Keratinocyte (primary cell): ENCODE measurements at places on chromosomes 11 and 22. TPM values are rescaled to one million over a fixed set of nuclear protein-coding genes. Genes with fewer than 3 reads are reported as not detected.
A peak's percentile ranks its signal among the peaks of the same experiment; 100 is the strongest.

The CATSPERZ gene
- polyA plus RNA-seq: 0.17 to 0.29 TPM (median 0.19 TPM) in 3 replicates

GRCh38 chr11:13052130-13052571, 43.0 kb downstream of the RASSF10 start:
- peaks cover 50% of the 10 kb centered on the region for H3K4me1 ChIP-seq
- H3K27me3 ChIP-seq: no peaks in the 10 kb centered on the region
- DNase-seq: no peak
- no peaks in the 10 kb centered on the region for H3K36me3 ChIP-seq
- H3K27ac ChIP-seq: no peak overlapping the region
- H3K4me3 ChIP-seq: no peak overlapping the region

DNA sequence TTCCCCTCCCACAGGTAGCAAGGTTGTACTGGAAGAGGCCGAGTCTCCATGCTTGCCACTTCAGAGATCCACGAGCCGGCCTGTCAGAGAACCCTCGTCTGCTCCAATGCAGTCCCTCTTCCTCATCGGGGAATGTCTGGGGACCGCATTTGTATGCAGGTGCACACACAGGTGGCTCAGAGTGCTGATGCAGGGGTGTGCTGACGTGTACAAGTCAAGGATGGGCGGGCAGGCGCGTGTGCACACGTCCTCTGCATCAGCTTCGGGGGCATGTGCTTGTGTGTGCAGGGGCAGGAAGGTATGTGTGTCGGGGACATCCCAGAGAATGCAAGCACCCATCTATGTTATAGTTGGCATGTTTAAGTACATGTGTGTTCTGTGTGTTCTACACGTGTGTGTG, 49.4 kb downstream of the ELFN2 start:
- peaks cover 45% of the 10 kb centered on the region for H3K27me3 ChIP-seq
- H3K27ac ChIP-seq: no peak overlapping the region
- H3K4me3 ChIP-seq: no peak overlapping the region
- peak; percentile 15 for DNase-seq

- no peak overlapping the region for H3K4me3 ChIP-seq
- no peak for DNase-seq
- H3K27me3 ChIP-seq: peaks cover 9% of the 10 kb centered on the region
- no peaks in the 10 kb centered on the region for H3K4me1 ChIP-seq
- no peak overlapping the region for H3K27ac ChIP-seq
These were observed 61.8 kb downstream of the SLC22A12 start for GRCh38 chr11:64652586-64653387.

DNA sequence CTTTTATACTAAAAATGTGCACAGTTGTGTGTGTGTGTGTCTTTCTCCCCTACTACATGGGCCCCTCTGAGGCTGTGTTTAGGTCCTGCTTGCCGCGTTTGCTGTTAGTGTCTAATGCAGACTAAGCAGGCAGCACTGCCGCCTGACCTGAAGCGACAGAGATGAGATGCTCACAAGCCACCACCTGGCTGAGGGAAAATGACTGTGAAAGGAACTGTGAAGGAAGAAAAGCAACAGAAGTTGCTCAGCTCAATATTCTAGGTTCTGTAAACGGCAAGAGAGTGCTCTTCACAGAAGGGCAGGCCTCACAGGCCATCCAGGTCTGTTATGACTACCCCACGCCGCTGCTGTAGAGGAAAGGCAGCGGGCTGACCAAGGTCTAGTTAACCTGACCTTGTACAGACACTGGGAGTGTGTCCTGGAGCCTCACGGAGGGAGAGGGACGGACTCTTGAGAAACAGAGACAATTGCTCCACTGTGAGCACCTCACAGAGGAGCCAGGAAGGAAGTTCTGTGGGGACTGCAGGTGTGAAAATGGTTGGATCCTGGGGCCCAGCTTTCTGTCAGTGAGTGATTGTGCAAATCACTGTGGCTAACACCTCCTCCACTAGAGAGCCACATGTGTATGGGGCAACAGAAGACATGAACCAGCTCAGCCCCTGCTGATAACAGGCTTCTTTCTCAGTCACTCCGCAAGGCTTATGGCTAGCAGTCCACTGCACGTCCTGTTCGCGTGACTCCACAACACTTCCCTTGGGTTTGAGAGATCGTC, 31.3 kb upstream of the YPEL1 start:
- H3K4me1 ChIP-seq: peaks cover 10% of the 10 kb centered on the region
- no peak overlapping the region for H3K27ac ChIP-seq
- H3K4me3 ChIP-seq: no peak overlapping the region
- no peak for DNase-seq
- H3K36me3 ChIP-seq: peaks cover 34% of the 10 kb centered on the region
